Stimulated activated CD4-positive, alpha-beta T cell treated with anti-CD3 and anti-CD28 coated beads, TNF-alpha, amount 100 ng/mL, for 1 hour (primary cell): ENCODE measurements at places on chromosomes 7 and 10.

DNA sequence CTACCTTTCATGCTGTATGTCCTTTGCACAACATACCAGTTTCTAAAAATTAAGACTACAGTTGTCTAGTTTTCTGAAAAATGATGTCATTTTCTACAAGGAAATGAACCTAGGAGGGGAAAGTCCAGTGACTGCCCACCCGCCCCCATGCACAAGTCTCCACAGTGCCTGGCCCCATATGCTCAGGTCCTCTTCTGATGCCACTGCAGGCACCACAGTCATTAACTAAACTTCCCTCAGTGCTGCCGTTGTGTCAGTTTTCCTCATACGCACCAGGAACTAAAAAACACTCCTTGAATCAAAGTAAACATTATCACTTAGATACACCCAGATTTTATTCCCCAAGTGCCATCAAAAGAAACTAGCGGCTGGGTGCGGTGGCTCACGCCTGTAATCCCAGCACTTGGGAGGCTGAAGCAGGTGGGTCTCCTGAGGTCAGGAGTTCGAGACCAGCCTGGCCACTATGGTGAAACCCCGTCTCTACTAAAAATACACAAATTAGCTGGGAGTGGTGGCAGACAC is 6.9 kb upstream of the TNS3 start:
- DNase-seq: no peak

GRCh38 chr10:23581906-23582450 is 143.1 kb downstream of the OTUD1 start:
- DNase-seq: no peak

DNA sequence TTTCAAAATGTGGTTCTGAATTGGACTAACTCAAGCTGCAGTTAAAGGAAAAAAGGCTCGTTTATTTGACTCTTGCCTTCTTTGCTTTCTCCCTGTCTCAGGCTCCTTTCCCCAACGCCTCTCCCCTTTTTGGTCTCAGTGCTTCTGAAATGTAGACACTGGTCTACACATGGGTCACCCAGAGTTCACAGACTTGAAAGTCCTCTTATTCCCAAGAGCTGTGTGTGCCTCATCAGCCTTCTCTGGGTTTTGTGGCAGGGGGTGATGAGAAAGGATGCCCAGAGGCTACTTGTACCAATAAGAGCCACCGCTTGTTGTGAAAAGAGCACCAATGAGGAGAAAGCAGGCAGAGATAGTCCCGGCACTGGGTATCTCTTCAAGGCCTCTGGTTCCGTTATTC is 125.7 kb downstream of the BICC1 start:
- no peak for DNase-seq

DNA sequence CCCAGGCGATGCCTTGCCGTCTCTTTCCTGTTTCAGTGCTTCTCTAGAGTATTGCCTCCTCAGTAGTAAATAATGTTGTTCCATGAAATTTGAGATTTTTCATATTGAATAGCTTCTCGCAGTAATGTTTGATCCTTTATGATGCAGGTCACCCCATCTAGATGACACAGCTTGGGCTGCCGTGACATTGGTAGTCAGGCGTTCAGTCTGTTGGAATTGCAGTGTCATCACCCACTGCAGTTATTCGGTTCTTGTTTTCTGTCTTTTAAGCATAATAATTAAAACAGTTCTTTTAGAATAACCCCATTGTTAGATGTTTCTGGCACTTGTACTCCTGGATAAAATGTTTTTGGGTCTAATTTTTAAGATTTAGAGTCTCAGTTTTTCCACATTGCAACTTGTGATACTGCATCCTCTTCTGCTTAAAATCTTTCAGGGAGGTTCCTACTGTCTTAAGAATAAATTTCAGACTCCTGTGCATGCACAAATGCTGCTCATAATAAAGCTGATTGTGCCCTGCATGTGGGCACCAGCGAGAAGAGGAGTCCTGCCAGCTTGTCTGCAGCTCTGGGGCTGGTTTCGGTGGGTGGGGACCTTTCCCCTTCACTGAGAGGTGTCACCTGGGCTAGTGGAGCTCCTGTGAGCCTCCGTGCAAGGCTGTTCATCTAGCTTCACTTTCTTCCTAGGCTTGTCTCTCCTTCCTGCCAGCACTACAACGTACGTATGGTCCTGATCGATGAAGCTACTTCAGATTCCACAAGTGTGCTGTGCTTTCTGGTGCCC is 44.8 kb downstream of the SDK1 start:
- no peak for DNase-seq

GRCh38 chr7:46663025-46663424 is 742.0 kb upstream of the IGFBP3 start:
- no peak for DNase-seq

DNA sequence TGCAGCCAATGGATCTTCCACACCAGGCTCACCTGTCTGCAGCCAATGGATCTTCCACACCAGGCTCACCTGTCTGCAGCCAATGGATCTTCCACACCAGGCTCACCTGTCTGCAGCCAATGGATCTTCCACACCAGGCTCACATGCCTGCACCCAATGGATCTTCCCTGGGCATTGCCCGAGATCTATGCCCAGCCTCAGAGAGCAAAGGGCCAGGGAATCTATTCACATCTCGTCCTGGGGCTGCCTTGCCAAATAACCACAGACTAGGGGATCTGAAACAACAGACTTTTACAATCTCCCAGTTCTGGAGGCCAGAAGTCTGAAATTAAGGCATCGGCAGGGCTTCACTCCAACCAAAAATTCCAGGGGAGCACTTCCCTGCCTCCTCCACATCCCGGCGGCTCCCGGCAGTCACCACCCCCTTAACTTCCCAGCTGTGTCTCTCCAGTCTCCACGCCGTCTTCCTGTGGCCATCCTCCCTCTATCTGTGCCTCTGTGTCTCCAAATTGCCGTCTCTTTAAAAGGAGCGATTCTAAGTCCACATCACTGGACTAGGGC is 92.4 kb upstream of the PPP2R2D start:
- DNase-seq: no peak

- no peak for DNase-seq
These were observed 26.4 kb downstream of the PARP12 start for GRCh38 chr7:140036224-140036962.

- no peak for DNase-seq
These were observed 13.0 kb downstream of the DPY19L1 start for GRCh38 chr7:35024298-35024697.

- DNase-seq: no peak
These were observed 8.9 kb downstream of the VSTM4 start for GRCh38 chr10:49106451-49106850.

DNA sequence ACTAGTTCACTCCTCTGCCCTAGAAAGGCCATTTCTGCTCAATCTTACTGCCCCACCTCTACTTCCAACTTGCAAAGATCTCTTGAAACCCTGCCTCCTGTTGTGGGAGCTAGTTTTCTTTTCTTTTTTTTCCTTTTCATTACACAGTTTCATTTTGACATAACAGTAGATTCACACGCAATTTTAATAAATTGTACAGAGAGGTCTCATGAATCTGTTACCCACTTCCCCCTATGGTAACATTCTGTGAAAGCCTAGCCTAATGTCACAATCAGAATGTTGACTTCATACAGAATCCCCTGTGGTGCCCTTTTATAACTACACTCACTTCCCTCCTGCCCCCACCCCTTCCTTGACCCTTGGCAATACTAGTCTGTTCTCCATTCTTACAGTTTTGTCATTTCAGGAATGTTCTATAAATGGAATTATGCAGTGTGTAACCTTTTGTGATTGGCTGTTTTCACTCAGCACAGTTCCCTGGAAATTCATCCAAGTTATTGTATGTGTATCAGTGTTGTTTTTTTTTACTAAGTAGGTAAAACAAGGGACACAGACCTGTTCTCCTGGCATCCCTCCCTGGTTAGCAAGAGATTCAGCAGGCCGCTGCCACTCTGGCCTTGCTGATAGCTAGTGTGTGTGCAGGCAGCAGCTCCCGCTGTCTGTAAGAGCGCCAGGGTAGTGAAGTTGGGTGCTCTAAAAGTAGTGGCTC is 21.5 kb downstream of the CHST3 start:
- DNase-seq: no peak

- no peak for DNase-seq
These were observed 170.0 kb downstream of the TPK1 start for GRCh38 chr7:144665689-144666381.

- no peak for DNase-seq
These were observed 37.7 kb downstream of the CFAP58 start for GRCh38 chr10:104391150-104391968.

DNA sequence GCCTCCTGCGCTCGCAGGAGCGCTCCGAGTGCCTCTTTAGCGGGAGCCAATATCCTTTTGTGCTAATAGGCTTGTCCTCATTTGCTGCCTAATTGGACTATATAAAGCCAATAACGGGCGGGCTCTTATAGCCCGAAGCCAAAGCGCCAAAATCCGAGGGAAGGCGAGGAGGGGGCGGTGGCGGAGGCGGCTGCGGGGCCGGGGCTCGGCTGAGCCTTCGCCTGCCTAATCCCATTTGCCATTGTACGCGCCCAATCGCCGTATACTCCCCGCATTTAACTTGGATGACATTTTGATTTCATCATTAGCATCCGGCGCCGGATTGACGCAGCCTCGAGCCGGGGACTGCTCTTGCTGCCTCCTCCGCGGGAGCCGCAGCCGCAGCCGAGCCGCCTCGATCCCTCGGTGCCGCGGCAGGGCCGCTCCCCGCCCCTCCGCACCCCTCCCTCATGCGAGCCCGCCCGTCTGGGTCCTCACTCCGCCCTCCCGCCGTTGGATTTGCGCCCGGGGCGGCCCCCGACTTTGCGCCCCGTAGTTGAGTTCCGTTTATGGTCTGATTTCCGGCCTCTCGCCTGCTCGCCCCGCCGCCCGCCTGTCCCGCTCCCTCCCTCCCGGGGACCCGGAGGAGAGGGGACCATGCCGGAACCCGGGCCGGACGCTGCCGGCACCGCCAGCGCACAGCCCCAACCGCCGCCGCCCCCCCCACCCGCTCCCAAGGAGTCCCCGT is at the start of gene HMX3:
Gene HMX3 (plus strand): TSS at position 556 of the 727 bp plus-strand sequence. CDS start 81 bp downstream, at position 637.
- no peak for DNase-seq

GRCh38 chr10:32367793-32368453 is 21.0 kb upstream of the EPC1 start:
- peak; percentile 49 for DNase-seq

DNA sequence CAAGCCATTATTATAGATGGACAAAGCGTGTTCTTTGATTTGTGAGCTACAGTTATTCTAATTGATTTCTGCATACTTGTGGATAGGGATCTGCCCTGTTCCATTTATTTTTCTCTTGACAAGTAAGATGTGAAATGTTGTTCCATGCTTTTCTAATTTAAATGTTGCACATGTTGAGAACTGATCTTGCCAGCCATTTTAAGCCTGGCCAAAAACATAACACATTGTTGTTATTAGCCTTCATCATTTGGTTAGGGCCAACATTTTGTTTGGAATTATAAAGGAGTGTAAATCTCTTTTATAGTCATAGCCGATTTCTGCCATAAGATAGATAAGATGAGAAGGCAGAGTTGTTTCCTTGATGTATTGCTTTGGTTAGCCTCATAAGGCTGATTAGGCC is 117.0 kb downstream of the WNT2 start:
- no peak for DNase-seq

DNA sequence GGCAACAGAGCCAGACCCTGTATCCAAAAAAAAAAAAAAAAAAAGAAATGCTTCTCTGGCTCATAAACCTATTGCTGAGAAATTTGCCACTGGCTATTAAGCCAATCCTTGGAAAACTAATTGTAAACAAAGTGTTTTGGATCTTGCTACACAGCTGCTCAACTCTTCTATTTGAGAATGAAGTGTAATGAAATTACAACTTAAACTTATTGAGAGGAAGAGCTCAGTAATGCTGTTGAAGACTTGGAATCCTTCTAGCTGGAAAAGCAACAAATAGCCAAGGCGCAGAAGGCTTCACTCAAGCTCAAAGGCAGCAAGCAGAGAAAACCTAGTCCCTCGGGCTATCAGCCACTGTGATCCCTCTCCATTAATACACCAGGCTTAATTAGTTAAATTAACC is 99.6 kb upstream of the ZNF438 start:
- DNase-seq: no peak

GRCh38 chr7:100583132-100584053 is 2.5 kb downstream of the LRCH4 start:
- no peak for DNase-seq

- peak; percentile 15 for DNase-seq
These were observed at the start of gene MKX for GRCh38 chr10:27745732-27746396. Gene MKX (minus strand): TSS chr10:27745819. CDS start chr10:27743415, 2,404 bp downstream.

GRCh38 chr10:82378146-82378545 is 503.2 kb downstream of the NRG3 start:
- no peak for DNase-seq

DNA sequence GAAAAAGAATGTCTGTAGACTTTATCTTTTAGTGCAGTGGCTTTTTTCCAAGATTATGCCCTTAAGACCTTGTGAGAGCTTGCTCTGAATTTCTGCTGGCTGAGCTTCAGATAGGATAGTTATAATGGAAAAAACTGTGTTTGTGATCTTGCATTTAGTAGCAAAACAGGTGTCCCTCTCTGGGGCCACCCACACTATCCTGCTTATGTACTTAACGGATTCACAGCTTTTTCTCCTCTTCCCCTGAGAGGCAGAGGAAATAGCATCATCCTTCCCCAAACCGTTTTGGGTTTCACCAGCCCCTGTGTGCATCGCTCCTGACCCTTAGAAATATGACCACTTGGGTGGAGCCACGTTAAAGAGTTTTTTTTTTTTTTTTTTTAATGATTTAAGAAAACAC is 101.2 kb downstream of the RAB18 start:
- DNase-seq: no peak
